Renal cortical epithelial cell (primary cell): ENCODE measurements at places on chromosomes 2 and 18.

- no peak for DNase-seq
Measured at GRCh38 chr2:169718930-169719504, 14.6 kb upstream of the KLHL23 start.

GRCh38 chr2:156005999-156006712 lies 326.4 kb downstream of the NR4A2 start:
- peak; percentile 4 for DNase-seq

DNA sequence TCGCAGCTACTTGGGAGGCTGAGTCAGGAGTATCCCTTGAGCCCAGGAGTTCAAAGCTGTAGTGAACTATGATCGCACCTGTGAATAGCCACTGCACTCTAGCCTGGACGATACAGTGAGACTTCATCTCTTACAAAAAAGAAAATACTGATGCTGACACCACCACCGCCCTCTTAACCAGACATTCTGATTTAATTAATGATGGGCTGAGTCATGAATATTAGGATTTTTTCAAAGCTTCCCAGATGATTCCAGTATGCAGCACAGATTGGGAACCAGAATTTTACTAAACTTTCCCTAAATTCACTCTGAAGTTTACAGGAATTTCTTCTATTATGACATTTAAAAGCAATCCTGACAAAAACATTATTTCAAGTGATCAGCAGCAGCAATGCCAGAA lies 130.1 kb downstream of the ERBB4 start:
- DNase-seq: no peak

DNA sequence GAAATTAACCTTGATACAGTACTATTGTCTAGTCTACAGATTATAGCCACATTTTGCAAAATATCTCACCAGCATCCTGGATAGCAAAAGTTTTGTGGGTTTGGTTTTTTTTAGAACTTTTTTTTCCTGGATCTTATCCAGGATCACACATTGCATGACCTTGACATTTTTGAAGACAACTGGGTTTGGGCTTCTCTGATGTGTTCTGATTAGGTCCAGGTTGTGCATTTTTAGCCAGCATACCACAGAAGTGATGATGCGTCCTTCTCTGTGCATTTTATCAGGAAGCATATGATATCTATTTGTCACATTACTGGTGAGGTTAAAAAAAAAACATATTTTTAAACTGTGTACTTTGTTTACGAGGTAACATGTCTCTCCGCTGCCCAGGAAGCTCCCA lies 221.0 kb upstream of the OSR1 start:
- no peak for DNase-seq

DNA sequence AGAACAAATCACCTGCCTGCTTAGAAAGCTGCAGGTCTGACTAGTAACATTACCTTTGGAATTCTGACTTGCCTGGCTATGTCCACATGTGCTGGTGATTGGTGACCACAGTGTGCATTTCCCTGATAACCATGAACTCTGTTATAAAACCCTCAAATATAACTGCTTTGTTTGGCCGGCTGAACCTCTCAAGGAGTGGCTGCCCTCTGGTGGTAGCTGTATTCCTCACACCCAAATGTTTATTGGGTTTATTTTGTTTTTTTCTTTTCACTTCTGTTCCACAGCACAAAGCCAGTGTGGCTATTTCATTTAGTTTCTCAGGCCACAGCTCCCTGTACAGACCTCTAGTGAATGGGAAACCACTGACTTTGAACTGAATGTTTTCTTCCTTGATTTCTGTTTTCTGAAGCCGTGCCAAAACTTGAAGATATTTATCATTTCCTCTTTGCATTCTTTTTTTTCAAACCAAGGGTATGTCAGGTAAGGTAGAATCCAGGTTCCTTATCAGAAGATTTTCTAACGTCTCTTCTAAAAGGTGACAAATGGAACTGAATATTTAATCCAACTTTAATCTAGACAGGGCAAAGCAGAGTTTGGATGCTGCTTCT lies 549.0 kb upstream of the VRK2 start:
- DNase-seq: peak; percentile 44

DNA sequence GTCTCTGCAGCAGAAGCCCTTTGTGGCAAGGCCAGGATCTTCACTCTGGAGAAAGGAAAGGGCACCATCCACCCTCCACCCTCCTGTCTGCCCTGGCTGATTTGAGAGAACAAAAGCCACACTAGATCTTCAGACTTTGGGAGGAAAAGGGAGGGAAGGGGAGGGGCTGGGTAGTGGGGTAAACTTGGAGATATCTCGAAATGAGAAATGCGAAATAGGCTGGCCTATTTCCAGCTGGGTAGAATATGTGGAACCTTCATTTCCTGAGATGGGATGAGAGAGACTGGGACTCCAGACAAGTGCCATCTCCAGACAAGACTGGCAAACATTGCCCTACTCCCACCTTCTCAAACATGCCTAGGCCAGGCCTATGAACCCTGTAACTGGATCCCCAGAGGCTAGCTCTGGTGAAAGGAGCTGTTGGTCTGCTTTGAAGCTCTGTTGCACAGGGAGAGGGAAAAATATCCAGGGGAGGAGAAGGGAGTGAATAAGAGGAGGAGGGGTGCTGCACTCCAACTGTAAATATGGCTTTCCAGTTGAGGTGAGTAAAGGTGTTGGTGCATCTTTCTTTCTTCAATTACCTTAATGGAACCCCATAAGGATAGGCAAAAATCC lies 1.7 kb downstream of the HOXD12 start:
- no peak for DNase-seq

GRCh38 chr2:200039724-200040650 lies 84.6 kb downstream of the MAIP1 start:
- DNase-seq: no peak

DNA sequence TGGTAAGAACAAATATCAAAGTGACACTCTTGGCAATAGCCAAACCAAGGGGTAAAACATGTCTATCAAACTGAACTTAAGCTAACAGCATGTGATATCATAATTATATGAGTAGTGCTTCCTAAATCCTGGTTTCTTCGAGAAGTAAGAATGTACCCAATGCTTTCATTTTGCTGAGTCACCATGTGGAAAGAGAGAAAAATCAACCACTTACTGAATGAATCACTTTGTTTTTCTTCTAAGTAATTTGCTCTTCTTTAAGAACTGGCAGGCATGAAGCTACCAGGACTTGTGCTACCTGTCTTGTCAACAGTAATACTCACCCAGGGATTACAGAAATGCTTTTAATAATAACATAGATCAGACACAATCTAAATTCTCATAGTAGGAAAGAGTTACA lies 19.0 kb upstream of the DUSP19 start:
- peak; percentile 97 for DNase-seq

DNA sequence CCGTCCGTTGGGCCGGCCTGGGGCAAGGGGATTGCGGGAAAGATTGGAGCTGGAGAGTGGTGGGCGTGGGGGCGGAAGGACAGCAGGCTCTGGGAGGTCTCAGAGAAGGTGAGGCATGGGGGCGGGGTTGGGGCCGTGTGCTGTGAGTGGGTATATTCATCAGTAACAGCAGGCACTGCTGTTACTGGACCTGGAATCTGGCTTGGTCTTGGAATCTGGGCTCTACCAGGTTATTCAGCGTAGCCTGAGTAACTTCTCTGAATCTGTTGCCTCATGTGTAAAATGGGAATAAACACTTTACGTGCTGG lies 435 bp downstream of the RNF181 start:
- DNase-seq: no peak

GRCh38 chr2:231489990-231490389 lies 25.7 kb upstream of the NCL start:
- no peak for DNase-seq

GRCh38 chr2:9897331-9897737 lies 54.1 kb downstream of the TAF1B start:
- DNase-seq: peak; percentile 93

DNA sequence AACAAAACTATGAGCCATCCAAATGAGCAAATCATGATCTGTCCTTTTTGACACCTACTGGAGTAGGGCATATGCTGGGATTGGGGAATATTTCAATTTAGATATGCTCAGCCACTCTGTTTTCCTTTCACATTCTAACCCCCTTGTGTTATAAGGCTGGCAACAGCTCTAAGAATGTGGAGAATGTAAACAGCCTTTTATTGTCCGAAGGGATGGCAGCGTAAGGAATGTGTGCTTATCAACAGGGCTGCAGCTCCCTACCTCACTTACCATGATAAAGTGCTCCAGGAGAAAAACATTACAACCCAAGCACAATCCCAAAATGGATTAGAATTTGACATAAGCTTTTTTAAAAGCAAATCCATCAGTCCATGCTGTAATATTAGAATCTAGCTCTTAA lies 2.2 kb downstream of the NXPH2 start:
- peak; percentile 68 for DNase-seq

GRCh38 chr2:36658277-36658748 lies 38.2 kb upstream of the VIT start:
- DNase-seq: no peak
